ENCODE measurements at places on chromosomes 3 and 15.
A peak's percentile ranks its signal among the peaks of the same experiment; 100 is the strongest.

DNA sequence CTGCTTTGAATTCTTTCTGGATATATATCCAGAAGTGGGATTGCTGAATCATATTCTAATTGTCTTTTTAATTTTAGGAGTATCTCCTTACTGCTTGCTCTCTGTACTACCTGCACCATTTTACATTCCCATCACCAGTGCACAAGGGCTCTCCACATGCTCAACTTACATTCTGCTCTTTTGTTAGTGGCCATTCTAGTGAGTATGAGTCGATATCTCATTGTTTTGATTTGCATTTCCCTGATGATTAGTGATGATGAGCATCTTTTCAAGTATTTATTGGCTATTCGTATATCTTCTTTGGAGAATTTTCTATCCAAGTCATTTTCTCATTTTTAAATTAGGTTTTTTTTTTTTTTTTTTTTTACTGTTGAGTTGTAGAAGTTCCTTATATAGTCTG is 29.5 kb downstream of the PFN2 start:
- DNase-seq: no peak

- no peak for DNase-seq
These were observed 909 bp downstream of the FGD5 start for GRCh38 chr3:14819671-14820070.

DNA sequence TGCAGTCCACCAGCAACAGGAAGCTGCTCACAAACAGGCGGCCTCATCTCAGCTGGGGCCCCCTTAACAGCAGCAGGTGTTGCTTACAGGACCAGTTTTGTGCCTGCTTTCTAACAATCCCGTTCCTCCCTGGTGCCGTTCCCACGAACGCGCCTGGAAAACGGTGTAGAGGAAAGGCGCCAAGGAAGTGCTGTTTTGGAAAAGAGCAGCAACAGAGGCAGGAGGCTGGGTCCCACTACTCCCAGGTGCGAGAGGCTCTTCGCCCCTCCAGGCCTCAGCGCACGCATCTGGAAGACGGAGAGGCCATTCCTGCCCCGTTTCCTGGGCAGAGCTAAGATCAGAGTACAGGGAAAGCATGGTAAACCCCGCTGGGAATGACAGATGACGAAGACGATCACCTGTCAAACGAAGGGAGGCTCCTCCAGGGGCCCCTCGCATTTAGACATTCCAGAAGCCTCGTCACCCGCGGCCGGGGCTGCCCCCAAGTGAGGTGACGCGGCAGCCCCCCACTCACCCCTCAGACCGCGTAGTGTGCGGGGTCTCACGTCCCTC is 603 bp downstream of the SCAPER start:
- peak; percentile 74 for DNase-seq

GRCh38 chr3:110654843-110655502 is 416.6 kb upstream of the NECTIN3 start:
- no peak for DNase-seq

DNA sequence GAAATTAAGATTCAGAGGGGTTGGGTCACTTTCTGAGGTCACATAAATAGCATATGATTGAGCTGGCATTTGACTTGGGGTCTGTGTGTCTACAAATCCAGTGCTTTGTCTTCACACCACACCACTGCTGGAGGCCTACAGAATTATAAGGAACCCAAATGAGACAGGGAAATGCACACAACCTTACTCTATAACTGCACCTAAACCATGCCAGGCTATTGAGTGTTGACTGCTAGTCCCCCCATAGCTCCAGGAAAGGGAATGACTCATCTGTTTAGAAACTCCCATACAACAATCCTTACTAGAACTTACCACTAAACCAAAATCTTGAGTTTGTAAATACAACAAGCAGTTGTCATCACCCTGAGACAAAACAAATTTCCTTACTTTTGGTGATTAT is 16.9 kb upstream of the TSC22D2 start:
- no peak for DNase-seq

- DNase-seq: no peak
These were observed 66.7 kb upstream of the GCSAM start for GRCh38 chr3:112199622-112200316.

DNA sequence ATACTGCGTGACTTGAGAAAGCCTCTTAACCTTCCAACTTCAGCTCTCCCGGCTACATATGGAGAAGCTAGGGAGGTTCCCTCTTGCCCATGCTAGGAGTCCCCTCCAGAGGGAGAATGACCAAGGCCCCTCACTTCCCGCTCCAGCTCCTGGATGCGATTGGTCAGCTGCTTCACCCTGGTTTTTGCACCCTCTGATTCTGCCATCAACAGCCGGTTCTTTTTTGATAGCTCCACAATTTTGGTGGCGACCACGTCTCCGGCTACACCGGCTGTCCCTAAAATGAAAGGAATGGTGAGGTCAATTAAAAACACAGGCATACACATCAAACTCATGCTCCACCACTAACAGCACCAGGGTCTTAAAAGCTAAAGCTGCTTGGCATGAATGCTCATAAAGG is 20.6 kb downstream of the CCDC13 start:
- no peak for DNase-seq

- no peak for DNase-seq
These were observed 73.0 kb upstream of the GOLIM4 start for GRCh38 chr3:168168743-168169142.

GRCh38 chr3:105847865-105848264 is 20.9 kb downstream of the CBLB start:
- DNase-seq: no peak

- DNase-seq: peak; percentile 52
These were observed 8.7 kb downstream of the DISP2 start for GRCh38 chr15:40366457-40367370.

GRCh38 chr15:95401587-95401986 is 928.9 kb upstream of the NR2F2 start:
- no peak for DNase-seq

- no peak for DNase-seq
These were observed 71.1 kb downstream of the EPHB3 start for GRCh38 chr3:184632551-184633236.

- DNase-seq: no peak
These were observed 76.7 kb downstream of the ARNT2 start for GRCh38 chr15:80480909-80481308.

GRCh38 chr3:100043271-100043670 is 71.0 kb downstream of the FILIP1L start:
- no peak for DNase-seq

DNA sequence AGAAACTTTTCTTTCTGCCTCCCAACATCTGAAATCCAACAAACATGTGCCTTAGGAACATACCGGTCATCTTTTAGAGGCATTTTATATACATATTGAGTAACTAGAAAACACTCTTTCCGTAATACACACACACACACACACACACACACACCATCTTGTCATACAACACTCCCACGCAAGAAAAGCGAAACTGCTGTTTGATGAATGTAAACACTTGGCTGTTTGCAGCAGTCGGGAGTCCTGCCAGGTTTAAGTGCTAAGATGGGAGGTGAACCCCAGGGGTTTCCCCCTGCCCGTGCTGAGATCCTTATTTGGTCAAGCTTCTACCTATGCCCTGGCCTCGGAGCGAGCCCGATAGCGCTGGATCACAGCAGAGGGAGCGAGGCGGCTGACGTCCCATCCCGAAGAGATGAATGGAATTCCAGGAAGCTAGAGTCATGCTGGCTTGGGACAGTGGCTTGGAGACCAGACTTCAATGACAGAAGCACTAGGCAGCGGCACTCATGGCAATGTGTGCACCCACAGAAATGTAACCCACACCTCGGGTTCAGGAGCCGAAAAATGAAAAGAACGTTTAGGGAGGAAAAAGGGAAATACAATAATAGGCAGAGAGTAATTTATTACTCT is 1.3 kb upstream of the THBS1 start:
- DNase-seq: no peak

GRCh38 chr3:142353571-142353970 is 94.3 kb downstream of the XRN1 start:
- no peak for DNase-seq

DNA sequence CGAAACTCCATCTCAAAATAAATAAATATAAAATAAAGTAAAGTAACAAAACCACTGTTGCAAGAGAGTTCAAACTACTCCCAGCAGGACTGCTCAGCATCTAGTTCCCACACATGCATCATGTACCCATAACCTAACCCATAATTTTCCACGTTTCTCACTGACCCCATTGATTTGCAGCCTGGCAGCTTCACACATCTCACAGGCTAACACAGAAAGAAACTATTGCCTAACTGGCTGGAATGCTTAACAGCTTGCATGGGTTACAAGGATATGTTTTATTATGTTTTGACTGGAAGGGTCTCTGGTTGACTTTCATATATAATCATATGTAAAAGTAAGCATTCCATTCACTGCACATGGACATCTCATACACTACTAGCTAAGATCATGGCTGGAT is 55.6 kb upstream of the TBC1D23 start:
- DNase-seq: no peak

GRCh38 chr3:78967061-78967460 is 800.7 kb downstream of the ROBO1 start:
- DNase-seq: no peak

DNA sequence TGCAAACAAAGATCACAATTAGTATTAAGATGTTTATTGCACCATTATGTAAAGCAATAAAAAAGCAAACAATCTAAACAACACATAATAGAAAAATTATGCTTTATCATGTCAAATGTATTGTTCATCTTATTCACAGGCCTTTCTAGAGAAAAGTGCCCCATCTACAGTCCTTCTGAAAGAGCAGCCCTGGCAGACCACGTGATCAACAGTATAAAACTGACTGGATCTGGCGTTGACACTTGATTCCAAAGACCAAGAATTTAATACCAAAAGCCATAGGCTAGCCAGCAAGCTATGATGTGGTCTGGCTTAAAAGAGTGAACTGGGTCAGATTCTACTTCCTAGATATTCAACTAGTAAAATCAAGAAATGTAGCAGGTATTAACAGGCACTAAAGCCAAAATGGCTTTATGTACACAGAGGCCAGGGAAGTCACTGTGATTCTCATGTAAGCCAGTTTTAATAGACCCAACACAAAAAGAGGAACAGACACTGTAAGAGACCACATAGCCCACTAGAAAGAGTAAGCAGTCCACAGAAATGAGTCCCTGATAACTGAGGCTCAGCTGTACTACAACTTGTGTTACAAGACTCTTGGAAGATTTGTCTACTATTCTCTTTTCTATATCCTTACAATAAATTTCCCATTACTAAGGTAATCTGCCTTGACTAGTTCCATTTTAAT is 32.5 kb downstream of the DMXL2 start:
- no peak for DNase-seq

Data from NCI-H524 (cell line).